ENCODE measurements at places on chromosomes 1 and 21.

DNA sequence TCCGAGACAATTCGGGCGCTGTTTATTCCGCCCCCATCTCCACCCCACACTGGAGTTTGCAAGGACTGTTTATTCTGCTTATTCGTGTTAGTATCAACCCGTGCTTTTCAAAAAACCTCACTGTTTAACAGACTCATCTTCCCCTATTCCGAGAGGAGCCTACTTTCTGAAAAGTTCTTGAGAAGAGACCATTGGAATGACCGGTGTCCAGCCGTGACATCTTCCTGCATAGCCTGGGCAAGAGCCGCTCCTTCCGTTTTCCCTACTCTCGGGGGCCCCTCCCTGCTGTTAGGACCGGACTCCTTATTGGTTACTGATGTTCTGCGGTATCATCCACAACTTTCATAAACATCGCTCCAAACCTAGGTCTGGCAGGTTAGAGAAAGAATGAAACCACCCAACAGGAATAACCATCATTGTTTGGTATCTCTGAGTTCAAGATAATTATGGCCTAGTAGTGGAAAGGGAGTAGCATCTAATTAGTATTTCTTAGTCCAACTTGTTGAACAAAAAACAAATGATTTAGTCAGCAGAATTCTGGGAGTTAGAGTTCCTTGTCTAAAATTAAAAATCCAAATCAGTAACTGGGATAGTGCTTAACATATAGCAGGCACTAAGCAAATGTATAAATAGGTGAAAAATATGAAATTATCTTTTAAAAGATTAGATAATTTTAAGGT, 837 bp downstream of the STXBP3 start:
- no peak for DNase-seq

DNA sequence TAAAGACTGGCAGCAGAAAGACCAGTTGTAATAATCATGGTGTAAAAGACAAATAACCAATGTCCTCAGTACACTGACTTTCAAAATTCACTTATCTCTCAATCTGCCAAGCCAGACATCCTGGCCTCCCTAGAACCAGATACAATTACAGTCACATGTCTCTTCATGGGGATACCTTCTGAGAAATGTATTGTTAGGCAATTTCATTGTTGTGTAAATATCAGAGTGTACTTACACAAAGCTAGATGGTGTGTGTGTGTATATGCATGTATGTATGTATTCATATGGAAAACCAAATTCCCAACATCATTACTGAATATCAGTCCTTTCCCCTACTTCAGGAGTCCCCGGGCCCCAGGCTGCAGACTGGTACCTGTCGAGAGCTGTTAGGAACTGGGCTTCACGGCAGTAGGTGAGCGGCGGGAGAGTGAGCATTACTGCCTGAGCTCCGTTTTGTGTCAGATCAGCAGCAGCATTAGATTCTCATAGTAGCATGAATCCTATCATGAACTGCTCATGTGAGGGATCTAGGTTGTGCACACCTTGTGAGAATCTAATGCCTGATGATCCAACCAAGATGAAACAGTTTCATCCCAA, 65.3 kb upstream of the ZNF326 start:
- DNase-seq, result no peak

- no peak for DNase-seq
Measured at GRCh38 chr1:147245586-147246021, 3.1 kb downstream of the CHD1L start.

DNA sequence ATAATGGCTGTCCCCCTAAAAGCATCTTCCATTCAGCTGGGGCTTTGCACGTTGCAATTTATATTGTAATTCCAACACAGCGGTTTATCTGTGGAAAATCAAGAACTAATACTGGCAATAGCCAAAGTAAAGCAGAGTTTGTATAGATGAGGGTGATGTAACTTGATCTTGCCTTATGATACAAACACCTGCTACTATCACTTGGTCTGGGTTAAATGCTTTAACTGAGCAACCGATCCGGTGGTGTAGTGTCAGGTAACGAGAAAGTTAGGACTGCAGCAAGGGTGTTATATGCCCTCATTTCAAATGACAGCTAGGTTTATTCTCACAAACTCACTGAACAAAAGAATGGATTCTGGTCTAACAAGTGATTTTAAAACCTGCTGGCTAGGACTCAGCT, 47.3 kb upstream of the PLPPR4 start:
- no peak for DNase-seq

All from stimulated activated CD8-positive, alpha-beta memory T cell treated with anti-CD3 and anti-CD28 coated beads, Interleukin-15, amount 100 ng/mL, for 1 hour (primary cell).